ENCODE measurements at places on chromosomes 13 and 19.

GRCh38 chr19:17234911-17235299 is 8.9 kb downstream of the OCEL1 start:
- no peaks in the 10 kb centered on the region for H3K27me3 ChIP-seq
- H3K4me3 ChIP-seq = peak overlapping the region; percentile 93
- DNase-seq = peak; percentile 85
- H3K36me3 ChIP-seq = peaks cover 6% of the 10 kb centered on the region
- H3K27ac ChIP-seq = peak overlapping the region; percentile 83

DNA sequence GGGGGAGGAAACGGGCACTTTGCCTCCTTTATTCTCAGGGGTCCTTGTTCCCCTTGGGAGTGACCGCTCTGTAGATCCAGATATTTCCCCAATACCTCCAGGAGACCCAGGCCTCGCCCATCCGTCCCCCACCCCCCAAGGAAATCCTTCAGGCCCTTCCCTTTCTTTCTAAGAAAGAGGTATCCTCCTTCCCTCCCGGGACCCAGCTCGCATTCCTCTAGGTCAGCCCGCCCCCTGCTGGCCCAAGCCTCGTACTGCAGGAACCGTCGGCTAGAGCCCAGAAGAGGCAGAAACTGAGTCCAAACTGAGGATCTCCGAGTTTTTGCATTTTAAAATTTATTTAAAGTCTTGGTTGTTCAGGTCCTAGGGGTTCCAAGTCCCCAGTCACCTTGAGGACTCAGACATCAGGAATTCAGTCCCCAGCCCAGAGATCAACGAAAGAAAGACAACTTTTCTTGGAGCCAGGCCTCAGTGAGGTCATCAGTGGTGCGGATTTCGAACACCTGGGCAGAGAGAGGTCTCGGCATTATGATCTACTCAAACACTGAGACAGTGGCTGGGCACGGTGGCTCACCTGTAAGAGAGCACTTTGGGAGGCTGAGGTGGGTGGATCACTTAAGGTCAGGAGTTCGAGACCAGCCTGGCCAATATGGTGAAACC is 7.5 kb upstream of the LRFN1 start:
- H3K27me3 ChIP-seq = no peaks in the 10 kb centered on the region
- no peak overlapping the region for H3K27ac ChIP-seq
- no peaks in the 10 kb centered on the region for H3K36me3 ChIP-seq
- DNase-seq = peak; percentile 94
- H3K4me1 ChIP-seq = peaks cover 11% of the 10 kb centered on the region

GRCh38 chr13:85529218-85529594 is 270.0 kb downstream of the SLITRK6 start:
- H3K4me1 ChIP-seq = no peaks in the 10 kb centered on the region
- H3K27me3 ChIP-seq = no peaks in the 10 kb centered on the region
- H3K36me3 ChIP-seq = no peaks in the 10 kb centered on the region
- DNase-seq = no peak
- no peak overlapping the region for H3K4me3 ChIP-seq
- no peak overlapping the region for H3K27ac ChIP-seq

GRCh38 chr19:9961103-9961502 is 24.8 kb upstream of the OLFM2 start:
- no peak overlapping the region for H3K27ac ChIP-seq
- no peak for DNase-seq
- peaks cover 8% of the 10 kb centered on the region for H3K4me1 ChIP-seq
- H3K4me3 ChIP-seq = no peak overlapping the region
- peaks cover 9% of the 10 kb centered on the region for H3K27me3 ChIP-seq

DNA sequence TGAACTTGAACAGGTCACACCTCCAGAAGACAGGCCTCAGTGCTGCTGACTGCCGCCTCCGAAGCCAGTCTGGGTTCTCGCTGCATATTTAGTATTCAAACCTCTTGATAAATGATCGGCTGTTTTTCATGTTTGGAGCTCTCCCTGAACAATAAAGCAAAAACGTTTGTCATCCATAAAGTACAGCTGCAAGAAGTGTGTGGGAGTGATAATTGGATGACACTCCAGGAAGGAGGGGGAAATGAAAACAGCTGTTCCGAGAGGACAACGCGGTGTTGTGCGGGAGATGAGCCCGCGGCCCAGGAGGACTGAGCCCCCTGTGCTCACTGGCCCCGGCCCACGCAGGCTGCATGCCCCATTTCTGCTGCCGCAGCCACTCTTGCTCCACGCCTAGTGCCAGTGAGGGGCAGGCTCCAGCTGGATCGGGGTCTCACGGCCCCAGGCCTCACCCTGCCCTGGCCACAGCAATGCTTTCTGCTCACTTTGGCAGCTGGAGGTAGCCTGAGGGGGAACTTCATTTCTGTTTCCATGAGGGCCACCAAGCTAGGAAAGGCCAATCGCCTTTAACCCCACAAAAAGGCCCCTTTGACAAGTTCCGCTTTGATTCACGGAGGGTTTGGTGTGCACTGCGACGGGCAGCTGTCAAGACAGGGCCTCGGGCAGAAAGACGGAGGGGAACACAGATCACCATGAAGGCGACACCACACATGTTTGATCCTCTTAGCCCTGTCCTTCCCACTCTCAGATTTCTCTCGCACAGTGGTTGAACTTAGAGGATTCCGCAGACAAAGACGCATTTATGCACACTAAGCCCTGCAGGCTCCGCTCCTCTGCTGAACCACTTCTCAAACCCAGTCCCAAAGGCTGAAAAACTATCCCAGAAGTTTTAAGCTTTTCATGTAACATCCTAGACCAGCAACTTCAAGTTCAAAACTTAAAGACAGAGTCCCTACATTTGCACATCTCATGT is 537.6 kb downstream of the EFNB2 start:
- DNase-seq = no peak
- H3K27me3 ChIP-seq = no peaks in the 10 kb centered on the region
- H3K27ac ChIP-seq = no peak overlapping the region
- H3K4me3 ChIP-seq = no peak overlapping the region
